ENCODE measurements at places on chromosomes 5 and 9.

DNA sequence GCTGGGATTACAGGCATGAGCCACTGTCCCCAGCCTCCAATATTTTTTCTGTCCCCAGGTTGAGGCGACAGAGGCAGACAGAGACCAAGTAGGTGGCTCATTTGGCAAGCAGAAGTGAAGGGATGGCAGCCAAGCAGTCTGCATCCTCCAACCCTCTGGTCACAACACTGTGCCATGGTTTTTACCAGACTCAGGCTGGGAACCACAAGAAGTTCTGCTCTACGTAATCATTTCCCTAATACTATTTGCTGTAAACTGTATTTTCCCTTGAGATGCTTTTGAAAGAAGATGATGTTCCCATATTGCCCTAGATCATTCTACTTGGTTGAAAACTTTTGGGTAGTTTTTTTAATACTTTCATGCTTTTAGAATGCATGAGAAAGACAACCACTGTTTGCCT, 40.5 kb downstream of the PTTG1 start:
- DNase-seq, result no peak

DNA sequence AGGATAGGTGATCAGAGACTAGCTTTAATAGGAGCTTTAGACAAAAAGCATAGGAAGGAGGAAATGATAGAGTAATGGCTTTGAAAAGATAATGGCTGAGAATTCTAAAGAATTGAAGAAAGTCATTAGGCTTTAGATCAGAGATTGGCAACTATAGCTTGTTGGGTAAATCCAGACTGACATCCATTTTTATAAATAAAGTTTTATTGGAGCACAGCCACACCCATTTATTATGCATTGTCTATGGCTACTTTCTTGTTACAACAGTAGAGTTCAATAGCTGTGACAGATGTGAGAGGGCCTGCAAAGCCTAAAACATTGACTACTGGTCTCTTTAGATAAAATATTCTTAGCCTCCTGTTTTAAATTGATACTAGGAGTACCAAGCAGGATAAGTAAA, 40.7 kb upstream of the FYB1 start:
- DNase-seq, result no peak

DNA sequence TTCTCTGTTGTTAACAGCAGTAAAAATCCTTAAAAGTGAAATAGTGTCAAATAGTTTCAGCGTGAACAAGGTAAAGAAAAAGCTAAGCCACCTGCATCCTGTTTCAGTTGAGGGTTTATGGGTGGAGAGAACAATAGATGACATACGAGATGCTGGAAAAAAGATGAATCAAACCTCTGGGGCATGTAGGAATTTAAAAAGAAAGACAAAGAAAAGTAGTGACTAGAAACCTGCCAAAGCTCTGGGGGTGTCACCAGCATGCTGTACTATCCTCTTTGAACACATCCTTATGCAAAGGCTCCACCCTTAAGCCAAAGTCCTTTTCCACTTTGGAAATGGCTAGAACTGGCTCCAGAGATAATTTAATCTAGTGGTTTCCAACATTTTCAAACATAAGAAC, 22.2 kb downstream of the SCAI start:
- DNase-seq, result no peak

- DNase-seq, result peak; percentile 83
Observed at GRCh38 chr5:133423618-133424282, 188.6 kb downstream of the FSTL4 start.

GRCh38 chr9:35679766-35680330, 6.1 kb downstream of the CA9 start:
- DNase-seq, result no peak

DNA sequence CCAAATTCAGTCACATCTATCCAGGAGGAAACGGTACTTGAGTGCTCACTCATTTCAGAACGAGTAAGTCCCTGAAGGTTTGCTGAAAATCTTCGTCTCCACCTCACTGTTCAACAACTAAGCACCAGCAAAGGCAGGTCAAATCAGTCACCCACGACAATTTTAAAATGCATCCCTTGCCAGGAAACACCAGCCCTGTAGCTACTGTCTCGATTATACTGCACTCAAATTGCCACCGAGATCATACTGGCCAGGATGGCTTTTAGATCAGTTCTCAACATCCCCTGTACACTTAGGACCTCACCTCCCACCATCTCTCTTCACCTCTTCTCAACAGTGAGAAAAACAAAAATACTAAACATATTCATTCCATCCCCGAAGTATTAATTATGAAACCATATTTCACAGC, 298.6 kb downstream of the AGTPBP1 start:
- peak; percentile 17 for DNase-seq

DNA sequence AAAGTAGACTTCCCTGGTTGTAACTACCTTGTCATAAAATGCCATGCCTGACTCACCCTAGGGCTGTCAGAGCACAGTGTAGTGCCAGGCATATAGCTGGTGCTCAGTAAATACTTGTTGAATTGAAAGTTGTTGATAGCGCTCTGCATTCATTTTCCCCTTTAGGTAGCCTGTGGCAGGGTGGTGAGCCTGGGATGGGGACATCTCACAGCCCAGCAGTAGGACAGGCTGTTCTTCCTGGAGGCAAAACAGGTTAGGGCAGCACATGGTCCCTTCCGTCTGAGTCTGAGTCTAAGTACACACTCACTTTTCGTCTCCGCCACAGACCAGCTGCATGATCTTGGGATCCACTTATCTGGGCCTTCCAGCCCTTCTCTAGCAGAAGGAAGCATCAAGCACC, 401.9 kb downstream of the ZSWIM6 start:
- no peak for DNase-seq

GRCh38 chr5:138603249-138603920, 28.2 kb upstream of the HSPA9 start:
- DNase-seq, result peak; percentile 49

GRCh38 chr5:139961435-139962157, 81.5 kb downstream of the NRG2 start:
- DNase-seq, result peak; percentile 44

DNA sequence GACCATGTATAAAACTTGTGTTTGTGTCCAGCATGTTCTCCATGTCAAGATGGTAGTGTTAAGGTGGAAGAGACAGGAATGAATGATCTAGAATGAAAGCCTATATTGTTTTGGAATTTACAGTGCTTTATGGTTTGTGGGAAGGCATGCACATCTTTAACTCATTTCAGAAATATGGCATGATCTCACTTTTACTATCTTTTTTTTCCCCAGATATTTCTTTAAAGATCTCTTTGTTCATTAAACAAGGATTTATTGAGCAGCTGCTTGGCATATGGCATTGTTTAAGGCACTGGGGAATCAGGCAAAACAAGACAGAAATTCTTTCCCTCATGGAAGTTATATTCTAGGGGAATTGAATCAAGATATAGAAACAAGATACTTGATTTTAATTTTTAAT, 51.7 kb downstream of the SLC12A2 start:
- DNase-seq, result no peak
